ENCODE measurements at places on chromosomes 5 and 9.
A peak's percentile ranks its signal among the peaks of the same experiment; 100 is the strongest.

DNA sequence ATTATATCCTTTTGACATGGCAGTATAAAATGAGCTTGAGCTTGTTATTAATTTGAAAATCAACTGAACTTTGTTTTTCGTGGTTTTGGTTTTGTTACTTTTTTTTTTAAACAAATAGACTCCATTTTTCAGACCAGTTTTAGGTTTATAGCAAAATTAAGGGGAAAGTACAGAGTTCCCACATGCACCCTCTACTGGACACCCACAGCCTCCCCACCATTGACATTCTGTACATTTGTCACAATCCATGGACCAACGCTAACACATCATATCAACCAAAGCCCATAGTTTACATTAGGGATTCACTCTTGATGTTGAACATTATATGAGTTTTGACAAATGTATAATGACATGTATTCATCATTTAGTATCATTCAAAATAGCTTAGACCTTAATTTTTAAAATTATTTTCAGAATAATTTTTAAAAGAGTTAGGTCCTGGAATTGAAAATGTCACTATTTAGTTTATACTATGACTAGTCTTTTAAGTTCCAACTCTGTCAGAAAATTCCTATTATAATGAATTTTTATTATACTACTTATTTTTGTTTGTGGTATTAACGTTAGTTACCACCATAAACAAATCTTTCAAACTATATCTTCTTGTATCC, 35.3 kb upstream of the JMY start:
- no peak for DNase-seq

DNA sequence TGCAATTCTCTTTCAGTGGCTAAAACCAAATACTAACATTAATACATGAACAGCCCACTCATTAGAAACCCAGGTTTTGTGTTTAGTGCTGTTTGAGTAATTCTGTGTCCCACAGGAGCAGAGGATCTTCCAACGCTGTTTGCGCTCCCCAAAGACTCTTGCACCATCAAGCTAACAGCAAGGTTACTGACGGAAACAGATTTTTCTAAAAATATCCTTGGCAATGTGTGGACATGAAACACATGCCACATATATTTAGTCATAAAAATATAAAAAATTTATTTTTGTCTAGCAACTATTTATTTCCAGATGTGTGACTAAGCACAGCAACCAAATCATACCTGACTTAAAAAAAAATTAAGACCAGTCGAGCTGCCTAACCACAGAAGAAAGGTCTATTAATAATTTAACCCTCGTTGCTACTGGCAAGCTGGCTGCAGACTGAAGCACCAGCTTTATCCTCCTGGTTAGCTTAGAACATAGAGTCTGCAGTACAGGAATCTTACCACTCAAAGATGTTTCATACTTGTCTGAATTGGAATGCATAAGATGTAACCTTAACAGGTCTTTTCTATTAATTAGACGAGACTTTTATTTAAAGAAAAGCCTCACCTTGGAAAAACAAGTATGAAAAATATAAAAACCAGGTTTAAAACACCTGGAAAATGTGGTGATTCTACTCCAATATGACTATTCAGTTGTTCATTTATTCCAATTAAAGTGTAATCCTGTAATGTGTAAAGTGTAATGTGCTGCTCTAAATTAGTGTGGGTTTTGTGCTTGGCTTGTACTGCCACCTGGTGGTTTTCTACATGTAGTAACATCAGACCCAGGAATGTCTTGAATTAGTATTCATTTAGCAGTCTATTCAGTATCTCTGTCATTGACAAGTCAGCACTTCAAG, 272.5 kb downstream of the EPB41L4A start:
- DNase-seq = no peak

DNA sequence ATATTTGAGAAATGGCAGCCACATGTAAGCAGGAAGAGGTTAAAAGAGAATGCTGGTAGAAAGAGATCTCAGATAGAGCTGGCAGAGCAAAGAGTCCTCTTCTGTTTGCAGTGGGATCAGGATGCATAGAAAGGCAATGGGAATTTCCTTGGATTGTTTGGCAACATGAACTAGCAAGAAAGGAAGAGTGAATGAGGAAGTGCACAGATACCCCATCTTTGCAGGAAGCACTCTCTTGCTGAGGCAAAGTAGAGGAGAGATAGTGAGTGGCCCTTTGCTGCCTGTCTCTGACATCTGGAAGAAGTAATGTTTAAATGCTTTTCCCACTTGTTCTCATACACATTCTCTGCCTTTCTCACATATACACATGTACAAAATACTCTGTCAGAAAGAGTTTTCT, 14.5 kb downstream of the FKTN start:
- no peak for DNase-seq

GRCh38 chr5:20470997-20471396, 483.0 kb upstream of the CDH18 start:
- DNase-seq = no peak

DNA sequence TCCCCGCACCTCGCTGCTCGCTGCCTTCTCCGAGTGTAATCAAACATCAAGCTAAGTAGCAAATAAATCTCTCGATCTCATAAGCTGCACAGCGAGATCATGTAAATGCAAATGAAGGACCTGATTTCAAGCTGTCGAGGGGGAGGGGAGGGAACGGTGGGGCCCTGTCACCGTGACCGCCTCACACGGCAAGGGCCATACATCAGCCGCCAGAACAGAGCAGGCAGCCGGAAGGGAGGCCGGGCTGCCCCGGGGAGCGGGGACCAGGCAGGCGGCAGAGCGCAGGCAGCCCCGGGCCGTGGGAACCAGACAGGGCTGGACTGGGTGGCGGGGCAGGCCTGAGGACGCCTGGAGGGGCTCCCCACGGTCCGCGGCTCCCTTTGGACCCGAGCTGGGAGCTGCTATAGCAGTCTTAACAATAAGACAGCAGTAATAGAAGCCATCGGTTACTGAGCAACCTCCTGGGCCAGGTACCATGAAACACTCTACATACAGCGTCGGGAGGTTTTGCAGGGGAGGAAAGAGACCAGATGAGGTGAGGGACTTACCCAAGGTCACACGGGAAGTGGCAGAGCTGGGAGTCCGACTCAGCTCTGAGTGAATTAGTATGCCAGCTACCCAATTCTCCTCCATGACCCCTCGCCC, 76.8 kb downstream of the CFAP77 start:
- DNase-seq = no peak

GRCh38 chr5:141771031-141771430, 89.0 kb upstream of the ARAP3 start:
- no peak for DNase-seq

DNA sequence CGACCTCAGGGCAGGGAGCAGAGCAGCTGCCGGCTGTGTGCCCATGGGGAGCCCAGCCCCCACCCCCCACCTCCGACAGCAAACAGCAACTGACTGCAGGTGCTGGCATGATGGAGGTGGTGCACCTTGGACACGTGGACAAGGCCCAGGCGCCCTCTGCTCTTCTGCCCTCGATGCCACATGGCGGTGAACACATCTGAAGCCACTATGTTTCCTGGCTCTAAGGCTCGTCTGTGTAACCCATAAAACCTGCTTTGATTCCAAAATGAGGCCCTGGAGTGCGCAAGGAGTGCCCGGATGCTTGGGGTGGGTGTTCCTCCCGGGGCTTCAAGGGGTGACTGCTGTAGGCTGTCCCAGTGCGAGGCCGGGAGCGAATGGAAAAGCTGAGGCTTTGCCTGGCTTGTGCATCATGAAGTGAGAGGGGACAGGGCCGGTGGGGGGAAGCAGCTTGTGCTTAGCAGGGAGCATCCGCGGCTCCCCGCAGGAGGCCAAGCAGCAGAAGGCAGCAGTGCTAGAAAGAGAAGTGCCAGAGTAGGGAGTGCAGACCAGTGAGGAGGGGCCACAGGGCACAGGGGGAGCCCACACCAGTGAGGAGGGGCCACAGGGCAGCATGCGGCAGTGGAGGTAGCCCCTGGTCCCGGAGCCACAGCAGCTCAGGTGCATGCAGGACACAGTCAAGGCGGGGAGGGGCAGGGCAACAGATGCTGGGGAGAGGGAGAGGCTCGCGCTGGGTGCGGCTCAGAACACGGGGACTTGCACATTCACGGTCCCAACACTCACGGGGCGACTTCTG, 30.0 kb downstream of the NKD2 start:
- DNase-seq = no peak

GRCh38 chr5:122137702-122138101, 8.4 kb downstream of the ZNF474 start:
- DNase-seq = no peak

DNA sequence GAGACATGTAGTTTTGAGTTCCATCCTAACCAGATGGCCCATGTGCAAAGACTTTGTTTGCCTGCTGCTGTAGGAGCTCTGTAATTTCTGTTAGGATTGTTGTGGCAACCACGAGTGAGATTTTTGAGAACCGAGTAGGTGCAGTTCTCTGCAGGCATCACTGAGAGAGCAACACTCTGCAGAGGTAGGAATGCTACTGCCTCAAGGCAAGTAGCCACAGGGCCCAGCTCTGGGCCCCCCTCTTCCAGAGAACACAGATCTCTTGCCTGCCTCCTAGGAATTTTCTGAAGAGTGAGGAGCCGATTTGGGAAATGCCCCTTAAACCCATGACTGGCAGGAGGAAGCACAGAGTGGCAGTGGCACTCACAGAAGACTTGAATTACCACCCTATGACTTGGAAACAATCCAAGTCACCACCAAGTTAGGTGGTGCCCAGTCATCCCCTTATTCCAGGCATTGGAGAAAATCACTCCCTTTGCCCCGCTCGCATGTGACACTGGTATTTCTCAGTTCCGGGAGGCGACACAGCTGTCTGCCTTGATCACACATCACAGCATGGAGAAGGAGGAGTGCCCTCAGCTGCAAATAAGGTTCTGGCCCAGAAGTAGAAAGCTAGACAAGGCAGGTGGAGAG, 52.5 kb upstream of the SLC2A8 start:
- no peak for DNase-seq

GRCh38 chr5:41182666-41183065, 30.7 kb downstream of the C6 start:
- DNase-seq = no peak

DNA sequence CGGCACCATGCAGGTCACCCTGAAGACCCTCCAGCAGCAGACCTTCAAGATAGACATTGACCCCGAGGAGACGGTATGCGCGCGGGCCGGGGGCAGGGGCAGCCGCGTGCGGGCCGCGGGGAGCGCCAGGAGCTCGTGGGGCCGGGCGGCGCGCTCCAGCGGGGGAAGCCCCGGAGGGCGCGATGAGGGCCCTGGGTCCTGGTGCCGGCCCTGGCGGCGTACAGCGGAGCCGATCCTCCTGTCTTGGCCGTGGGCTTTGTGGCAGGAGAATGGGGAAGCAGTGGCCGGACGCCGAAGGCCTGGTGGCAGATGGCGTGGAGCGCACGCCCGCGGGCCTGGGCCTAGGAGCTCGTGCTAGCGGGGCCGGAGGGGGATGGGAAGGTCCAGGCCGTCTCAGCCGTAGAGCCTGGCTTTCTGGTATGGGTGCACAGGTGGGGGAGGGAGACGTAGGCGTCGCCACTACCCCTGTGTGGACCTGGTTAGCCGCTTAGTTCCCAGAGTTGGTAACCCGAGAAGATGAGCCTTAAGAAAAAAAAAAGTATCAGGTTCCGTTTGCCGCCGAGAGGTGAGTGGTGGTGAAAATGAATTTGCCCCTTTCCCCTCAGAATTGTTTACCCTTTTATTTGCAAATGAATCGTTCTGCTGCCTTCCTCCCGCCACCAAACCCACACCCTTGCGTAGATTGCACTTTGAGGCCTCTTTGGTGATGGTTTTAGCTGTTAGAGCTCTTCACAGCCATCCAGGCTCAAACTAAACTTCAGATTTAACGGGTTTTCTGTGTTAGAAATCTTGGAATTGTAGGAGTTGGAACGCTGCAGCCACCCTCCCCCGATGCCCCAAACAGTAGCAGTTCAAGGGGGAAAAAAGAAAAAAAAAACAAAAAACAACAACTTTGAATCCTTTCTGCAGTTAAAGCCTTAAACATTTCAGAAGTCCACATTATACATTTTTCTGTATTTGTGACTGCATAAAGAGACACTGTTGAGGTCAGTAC, 841 bp downstream of the RAD23B start:
- peak; percentile 71 for DNase-seq

GRCh38 chr9:87525546-87526303, 28.1 kb downstream of the DAPK1 start:
- DNase-seq = no peak

- no peak for DNase-seq
Measured at GRCh38 chr5:39447059-39447458, 22.3 kb upstream of the DAB2 start.

GRCh38 chr5:136232316-136232715, 39.4 kb upstream of the SMIM32 start:
- no peak for DNase-seq

DNA sequence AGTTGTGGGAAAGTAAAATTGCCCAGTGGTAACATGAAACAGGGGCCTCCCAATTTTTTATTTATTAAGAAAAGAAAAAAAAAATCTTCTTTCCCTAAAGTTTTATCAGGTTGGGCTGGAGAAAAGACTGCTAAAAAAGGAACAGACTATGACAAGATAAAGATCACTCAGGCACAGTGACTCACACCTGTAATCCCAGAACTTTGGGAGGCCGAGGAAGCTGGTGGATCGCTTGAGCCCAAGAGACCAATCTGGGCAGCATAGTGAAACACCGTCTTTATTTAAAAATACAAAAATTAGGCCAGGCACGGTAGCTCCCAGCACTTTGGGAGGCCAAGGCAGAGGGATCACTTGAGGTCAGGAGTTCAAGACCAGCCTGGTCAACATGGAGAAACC, 312.5 kb downstream of the CETN3 start:
- DNase-seq = no peak

GRCh38 chr5:154993461-154993860, 20.1 kb upstream of the KIF4B start:
- no peak for DNase-seq

- no peak for DNase-seq
Measured at GRCh38 chr5:102767862-102768261, 12.8 kb downstream of the PAM start.

GRCh38 chr5:9015260-9015936, 530.5 kb downstream of the SEMA5A start:
- DNase-seq = no peak

GRCh38 chr5:91018200-91018599, 364.9 kb downstream of the ARRDC3 start:
- DNase-seq = no peak

GRCh38 chr9:93364734-93365426, 86.6 kb upstream of the FAM120A start:
- no peak for DNase-seq

DNA sequence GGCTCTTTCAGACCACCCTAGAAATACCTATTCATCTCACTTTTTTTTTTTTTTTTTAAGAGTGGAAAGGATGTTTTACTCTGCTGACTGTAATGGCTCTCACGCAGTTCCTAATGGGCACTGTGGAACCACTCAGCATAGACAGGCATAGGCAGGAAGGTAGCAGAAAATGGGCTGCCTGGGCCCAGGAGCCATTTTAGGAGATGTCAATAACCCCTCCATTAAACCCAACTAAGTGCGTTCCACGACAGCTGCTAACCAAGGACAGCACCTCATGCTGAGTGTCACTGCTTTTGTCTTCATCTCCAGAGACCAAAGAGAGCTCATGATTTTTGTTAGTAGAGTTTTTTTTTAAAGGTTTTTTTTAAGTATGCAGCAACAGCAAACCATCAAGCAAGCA, 15.3 kb downstream of the MAP1B start:
- no peak for DNase-seq
